ENCODE measurements at places on chromosomes 11 and 22. TPM values are rescaled to one million over a fixed set of nuclear protein-coding genes. Genes with fewer than 3 reads are reported as not detected.
A peak's percentile ranks its signal among the peaks of the same experiment; 100 is the strongest.

GRCh38 chr11:71342951-71343827 lies 90.8 kb upstream of the SHANK2 start:
- peak; percentile 29 for DNase-seq

- no peak for DNase-seq
These were observed 31.6 kb downstream of the OR10A6 start for GRCh38 chr11:7899418-7899817.

DNA sequence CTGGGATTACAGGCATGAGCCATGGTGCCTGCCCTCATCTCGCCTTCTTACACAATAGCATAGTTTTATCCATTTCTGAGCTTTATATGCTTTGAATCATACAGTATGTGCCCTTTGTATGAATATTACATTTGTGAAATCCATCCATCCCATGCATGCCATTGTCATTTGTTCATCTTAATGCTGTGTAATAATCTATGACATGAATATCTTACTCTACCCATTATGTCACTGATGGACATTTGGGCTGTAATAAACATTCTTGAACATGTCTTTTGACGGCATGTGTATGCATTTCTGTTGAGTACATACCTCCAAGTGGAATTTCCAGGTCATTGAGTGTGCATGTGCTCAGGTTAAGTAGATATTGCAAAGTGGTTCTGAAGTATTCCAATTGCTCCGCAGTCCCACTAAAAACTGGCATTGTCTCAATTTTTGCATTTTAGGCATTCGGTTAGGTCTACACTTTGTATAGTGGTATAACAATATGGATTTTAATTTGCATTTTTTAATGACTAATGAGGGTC lies 339.3 kb upstream of the SYN3 start:
- no peak for DNase-seq

DNA sequence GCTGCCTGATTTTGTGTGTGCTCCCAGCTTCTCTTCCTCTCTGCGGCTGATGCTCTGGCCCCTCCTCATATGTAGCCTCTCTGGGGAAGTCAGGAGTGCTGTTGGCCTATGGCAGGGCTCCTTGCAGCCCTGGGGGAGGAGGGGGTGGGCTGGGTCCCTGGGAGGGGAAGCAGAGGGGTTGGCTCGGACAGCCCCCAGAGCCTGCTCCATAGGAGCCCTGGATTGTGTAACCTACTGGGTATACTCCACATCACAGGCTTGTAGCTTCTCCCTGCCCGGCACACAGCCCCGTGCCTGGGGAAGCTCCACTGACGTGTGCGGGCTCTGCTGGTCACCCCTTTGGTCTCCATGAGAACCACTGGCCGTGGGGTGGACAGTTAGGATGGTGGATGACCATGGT lies 113.8 kb downstream of the ST3GAL4 start:
- no peak for DNase-seq

DNA sequence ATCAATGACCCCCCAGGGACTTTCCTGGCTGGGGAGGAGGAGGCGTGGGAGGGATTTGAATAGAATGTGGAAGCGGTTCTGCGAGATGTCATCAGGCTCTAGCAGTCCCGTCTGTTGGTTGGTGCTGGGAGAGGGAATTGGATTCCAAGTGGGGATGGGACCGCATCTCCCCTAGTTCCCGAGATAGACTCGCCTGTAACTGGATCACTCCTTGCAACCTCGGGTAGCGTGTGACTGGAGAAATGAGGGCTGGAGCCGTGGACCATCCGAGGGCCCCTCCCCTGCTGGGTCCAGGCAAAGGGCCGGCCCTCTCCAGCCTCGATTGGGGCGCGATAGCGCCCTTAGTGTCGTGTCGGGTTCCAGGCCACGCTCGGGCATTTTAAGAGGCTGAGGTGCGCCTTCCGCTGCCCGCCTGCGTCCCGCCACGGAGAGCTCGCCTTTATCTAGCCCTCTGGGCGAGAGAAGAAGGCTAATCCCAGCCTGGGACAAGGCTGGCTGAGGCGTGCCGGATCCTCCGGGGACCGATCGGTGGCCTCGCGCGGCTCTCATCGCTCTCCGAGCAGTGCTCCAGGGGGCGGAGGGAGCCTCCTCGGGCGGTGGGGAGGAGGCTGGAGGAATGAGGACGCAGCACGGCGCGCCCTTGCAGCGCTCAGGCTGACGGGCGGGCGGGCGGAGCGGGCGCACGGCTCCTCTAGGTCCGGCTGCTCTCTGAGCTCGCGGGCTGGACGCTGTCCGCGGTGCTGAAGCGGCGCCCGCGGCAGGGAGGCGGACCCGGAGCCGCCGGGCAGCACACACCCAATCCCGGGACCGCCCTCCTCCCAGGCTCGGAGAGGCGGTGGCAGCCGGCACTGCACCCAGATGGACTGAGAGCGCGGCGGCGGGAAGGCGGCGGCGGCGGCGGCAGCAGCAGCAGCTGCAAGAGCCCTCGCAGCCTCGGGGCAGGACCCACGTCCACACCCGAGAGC lies 107.8 kb downstream of the OSBP2 start:
- DNase-seq, result peak; percentile 91

DNA sequence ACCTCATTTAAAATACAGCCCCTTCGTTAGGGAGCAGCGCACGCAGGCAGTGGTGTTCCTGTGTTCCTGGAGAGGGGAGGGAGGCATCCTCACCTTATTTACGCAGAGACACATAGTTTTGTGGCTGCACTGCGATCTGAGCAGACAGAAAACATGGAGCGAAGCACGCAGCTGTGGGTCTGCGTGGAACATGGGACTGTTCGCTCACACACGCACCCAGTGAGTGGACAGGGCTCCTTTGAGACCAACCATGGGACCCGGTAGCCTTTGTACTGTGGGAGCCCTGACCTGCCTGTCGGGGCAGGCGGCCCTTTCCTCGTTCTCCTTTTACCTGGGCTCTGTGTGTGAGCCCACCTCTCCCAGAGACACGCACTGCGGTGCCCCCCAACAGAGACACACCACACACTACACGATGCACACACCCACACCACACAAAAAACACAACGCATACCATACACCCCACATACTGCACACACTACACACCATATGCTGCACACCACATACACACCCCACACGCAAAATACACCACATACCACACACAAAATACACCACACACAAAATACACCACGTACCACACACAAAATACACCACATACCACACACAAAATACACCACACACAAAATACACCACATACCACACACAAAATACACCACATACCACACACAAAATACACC lies 1245.7 kb downstream of the BRD1 start:
- no peak for DNase-seq

DNA sequence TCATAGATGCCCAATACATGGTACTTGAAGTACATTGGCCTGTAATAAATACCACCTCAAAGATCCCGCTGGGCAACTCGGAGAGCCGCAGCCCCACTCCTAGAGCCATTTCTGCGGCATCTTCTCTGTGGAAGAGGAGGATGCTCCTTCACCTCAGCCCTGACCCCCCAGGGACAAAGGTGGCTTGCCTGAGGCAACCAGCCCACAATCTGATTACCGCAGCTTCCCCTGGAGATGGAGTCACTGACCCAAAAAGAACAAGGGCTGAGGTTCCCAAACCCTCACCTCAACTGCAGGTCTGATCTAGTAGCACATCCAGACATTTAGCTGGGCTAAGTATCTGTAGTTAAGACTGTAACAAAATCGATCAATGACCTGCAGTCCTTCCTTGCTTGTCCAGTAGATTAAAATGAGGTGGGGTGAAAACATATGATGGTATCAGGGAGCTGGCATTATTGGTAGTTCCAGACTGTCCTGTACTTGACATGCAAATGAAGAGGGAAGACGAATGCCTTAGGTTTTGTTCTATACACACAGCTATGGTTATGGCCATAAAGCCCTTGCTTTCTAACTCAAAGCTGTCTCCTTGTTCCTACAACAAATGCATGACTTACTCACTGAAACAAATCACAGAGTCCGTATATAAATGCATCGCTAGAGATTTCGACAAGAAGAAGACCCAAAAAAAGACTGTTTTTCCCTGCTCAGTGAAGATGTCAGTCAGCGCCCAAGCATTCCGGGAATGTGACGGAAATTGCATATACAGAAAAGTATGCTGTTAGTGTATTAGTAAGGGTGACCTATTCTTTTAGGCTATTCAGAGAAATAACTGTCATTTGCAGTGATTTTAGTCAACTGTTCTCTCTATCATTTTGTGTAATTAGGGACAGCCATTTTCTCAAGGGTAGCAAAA lies 33.7 kb downstream of the C11orf71 start:
- peak; percentile 93 for DNase-seq

DNA sequence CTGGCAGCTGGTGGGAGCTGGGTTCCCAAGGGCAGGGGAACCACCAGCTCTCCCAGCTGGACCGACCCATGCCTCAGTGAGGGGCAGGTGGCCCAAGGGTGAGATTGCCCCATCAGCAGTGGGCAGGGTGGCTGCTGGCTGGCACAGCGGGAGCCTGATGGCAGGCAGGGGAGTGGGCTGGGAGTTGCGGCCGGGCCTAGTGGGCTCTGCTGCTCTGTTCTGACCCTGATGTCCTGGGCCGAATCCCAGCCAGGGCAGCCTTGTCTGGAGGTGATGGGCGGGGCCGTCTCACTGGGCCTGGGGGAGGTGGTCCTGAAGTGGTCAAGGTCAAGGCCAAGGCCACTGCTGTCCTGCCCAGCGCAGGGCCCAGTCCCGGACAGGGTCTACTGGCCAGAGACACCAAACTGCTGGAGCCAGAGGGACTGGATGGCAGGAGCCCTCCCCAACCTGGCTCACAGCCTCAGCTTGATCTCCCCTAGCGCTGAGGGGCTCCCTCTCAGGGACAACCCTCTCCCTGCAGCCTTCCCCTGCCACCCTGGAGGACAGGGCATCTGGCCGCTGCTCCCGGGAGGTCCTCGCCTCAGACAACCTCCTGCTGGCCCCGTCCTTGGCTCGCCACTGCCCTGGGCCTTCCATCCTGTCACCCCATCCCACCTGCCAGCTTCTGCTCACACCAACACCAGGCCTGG lies 26.5 kb upstream of the PPARA start:
- no peak for DNase-seq

GRCh38 chr11:69848201-69848600 lies 29.0 kb upstream of the FGF3 start:
- no peak for DNase-seq

GRCh38 chr11:10461276-10461790 lies 6.3 kb downstream of the AMPD3 start:
- DNase-seq, result no peak

DNA sequence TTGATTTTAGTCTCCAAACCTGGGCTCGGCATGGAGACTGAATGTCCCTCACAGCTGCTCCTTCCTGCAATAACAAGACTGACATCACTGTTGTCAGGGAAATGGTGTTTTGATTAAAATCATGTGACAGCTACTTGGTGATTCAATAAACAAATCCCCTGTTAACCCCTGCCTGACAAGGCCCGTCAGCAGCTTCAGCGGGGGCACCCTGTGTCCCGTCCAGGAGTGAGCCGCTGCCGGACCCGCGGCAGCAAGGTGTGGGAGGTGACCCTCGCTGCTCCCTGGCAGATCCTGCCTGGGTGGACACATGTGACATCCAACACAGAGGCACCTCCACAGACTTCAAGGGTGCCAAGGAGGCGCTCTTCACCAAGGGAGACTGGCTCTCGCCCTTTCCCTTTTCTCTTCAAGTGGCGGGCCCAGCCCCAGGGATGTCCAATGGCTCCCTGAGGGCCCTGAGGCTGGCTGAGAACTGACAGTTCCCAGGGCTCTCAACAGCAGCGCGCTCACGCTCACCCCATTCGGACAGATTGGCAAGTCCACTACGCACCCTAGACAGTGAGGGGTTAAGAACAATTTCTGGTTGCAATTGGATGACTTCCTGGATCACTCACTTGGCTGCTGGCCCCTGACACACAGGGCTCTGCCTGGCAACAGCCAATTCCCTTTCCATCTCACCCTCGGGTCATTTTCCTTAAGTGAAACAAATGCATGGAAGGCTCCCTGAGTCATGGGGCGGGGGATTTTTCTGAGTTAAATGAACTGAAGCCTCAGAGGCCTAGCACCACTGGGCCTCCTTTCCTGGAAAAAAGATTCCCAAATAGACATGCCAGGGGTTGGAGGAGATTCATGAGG lies 30.7 kb downstream of the PPP2R1B start:
- peak; percentile 82 for DNase-seq

DNA sequence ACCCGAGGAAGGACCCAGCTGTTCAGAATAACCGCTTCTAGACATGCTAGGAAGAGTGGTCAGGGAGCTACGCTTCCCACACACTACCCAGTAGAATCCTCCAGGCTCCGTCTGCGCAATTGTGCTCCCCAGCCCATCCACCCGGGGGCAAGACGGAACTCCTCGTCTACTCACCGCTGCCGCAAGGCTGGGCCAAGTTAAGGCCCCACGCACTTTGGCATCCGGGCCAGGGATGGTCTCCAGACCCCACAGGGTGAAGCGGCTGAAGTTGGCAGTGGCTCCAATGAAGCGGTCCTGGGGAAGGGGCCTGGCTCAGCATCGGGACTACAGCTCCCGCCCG lies 757 bp downstream of the RNASEH2C start:
- DNase-seq, result no peak

GRCh38 chr11:118295199-118295598 lies 9.3 kb upstream of the CD3E start:
- DNase-seq, result no peak

GRCh38 chr11:73965764-73966121 lies 14.9 kb downstream of the DNAJB13 start:
- no peak for DNase-seq

GRCh38 chr11:117620659-117621058 lies 176.4 kb downstream of the DSCAML1 start:
- DNase-seq, result no peak

GRCh38 chr11:10317776-10318526 lies 13.1 kb downstream of the ADM start:
- DNase-seq, result no peak

- DNase-seq, result no peak
These were observed 33.4 kb upstream of the SORL1 start for GRCh38 chr11:121418625-121419114.

The GAL gene
- total RNA-seq, result not detected

The FAM180B gene
- total RNA-seq, result not detected

The MAP6 gene
- not detected for total RNA-seq

The TMEM25 gene
- 2.4 TPM for total RNA-seq

The LARGE2 gene
- total RNA-seq, result not detected

The FJX1 gene
- total RNA-seq, result 31.7 TPM

The CASP1 gene
- 4.1 TPM for total RNA-seq

The SLC22A6 gene
- not detected for total RNA-seq
